ENCODE measurements at places on chromosomes 1 and 21.

DNA sequence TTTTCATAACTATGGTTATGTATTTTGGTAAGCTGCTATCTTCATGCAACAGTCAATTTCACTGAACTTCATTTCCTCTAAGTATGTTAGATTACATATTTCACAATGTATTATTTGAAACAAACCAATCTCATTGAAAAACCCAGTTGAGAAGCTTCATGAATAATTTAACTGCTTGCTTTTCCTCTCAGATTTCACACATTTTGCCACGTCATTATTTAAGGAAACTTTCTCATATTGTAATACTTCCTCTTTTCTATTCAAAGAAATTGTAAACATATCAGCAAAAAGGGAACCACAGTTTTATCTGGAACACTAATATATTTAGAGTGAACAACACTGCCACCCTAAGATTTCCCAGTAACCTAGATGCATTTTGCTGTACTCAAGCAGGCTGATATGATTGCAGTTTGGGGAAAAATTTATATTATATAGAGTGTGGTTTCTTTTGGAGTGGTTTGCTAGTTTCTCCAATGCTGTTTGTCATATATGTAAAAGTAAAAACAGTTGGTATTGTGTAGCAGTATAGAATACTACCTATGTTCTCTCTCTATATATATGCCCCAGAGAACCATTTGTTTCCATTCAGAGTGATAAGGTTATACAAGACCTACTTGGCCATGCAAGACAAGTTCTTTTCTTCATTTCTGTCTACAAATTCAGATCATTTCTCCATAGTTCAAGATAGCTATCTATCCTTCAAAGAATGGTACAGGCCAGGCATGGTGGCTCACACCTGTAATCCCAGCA lies 28.4 kb upstream of the AHCTF1 start:
- DNase-seq: no peak

DNA sequence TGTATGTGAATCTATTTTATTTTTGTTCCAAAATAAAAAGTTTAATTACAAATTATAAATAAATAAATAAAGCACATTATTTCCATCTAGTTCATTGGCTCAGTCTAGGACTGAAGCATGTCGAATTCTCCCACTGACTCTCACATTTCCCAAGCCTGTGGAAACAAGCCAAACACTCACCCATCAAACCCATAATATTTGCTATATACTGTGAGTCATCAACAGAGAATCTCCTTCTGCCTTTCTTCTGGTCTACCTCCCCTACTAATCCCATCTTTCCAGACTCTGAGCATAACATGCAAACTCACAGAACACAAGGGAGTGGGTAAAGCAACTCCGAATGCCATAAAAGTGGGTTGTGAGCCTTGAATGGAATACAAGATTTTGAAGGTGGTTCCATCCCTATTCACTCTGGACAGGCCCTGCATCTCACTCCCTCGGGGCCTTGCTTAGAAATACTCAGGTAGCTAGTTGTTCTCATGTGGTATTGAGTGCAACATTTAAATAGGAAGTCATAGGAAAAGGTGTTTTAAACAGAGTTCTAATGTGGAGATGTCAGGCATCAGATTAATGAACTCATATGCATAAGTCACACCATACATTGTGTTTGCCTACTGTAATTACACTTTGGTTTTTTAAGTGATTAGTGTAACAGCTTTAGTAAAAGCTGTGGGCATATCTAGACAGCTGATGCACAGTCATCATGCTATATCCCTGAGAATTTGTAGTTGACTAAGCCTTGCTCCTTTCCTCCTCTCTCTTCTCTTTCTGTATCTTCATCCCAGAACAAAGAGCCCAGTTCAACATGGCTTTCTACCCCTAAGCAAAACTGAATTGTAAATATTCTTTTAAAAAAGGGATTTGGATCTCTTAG lies 47.0 kb downstream of the F5 start:
- no peak for DNase-seq

GRCh38 chr1:220877377-220878095 lies 1.7 kb upstream of the HLX start:
- no peak for DNase-seq

GRCh38 chr1:86913399-86913895 lies 479 bp downstream of the SELENOF start:
- no peak for DNase-seq

DNA sequence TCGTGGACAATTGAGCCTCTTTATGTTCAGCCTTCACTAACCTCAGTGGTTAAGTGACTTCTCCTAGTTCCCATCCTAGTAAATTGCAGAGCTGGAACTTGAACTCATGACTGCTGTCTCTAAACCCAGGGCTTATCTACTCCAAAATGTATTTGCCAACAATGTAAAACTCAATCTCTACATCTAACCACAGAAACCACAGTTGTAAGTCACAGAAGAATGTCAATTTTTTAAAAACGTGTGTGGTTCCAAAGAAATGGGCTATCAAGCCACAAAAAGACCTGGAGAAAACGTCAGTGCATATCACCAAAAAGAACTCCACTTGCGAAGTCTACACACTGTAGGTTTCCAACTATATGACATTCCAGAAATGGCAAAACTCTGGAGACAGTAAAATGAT lies 172.6 kb upstream of the HMCN1 start:
- DNase-seq: no peak

- DNase-seq: no peak
Measured at GRCh38 chr21:43934716-43935705, 70.0 kb downstream of the AGPAT3 start.

DNA sequence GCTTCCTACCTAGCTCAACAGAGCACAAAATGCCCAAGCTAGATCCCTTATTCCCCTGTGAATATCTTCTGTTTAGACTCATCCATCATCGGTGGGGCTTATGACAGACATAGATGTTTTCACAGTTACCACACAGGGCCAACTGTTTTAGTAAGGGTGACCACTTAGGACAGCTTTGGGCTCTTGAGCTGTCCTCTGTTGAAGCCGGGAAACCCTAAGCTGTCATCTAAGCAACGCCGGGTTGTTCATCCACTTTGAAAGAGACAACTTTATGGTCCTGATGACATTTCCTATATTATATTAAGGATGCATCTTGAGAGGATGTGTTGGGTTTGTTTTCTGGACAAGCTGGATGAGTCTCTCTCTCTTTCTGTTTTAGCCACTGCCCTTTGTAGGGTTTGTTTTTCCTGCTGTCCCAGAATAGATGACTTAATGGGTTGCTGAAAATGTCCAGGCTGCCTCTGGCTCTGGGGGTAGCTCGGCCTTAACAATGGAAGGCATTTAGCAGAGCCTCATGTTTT lies 110.5 kb upstream of the UBE2U start:
- no peak for DNase-seq

GRCh38 chr1:55216096-55216495 lies 932 bp upstream of the USP24 start:
- no peak for DNase-seq

DNA sequence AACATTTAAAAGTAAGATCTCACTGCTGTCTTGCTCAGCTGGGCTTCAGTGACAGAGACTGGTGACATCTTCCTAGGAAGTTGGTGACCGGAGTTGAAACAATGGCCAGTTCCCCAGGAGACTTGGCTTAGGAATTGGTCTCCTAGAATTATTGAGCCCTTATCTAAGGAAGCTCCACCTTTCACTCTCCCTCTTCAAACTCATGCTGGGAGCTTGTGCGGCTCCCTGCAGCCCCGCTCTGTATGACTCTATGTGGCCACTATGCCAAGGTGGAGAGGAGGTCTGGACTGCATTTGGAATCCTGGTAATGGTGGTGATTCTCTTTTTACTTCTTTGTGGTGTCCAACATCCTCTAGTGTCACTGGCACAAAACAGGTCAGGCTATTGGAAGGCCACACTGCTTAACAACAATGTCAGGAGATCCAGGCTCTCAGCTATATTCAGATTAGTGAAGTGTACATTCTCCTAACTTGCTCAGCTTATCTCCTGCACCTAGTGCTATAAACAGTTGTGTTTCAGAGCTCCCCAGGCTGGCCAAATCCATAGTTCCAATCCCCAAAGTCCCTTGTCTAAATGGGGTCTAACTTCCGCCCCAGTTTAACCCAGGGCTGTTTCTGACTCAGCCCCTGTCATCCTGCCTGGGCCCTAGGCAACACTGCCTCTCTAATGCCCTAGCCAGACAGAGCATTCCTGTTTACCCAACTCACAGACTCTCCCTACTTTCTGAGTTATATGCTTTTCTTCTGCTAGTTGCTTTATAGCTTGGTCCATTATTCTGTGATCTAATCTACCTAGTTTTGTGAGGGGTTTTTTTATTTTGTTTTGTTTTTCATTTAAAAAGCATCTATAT lies 18.3 kb downstream of the ATP2B4 start:
- no peak for DNase-seq

GRCh38 chr1:217718873-217719272 lies 87.7 kb downstream of the SPATA17 start:
- no peak for DNase-seq

DNA sequence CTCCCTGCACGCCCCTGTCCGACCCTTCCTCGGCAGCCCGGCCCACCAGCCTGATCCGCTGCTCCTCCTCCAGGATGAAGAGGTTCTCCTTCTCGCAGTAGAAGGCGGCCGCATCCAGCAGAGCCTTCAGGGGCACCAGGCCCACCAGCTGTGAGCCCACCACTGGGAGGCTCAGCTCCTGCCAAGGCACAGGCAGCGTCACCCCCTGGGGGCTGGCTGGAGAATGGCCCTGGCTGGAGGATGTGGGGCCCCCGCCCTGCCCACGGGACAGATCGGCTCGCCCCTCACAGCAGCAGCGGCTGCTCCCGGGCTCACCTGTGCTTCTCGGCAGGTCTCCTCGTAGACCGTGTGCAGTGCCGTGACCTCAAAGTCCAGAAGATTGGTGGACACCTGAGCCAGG lies 5.3 kb downstream of the FTCD start:
- no peak for DNase-seq

GRCh38 chr1:68173283-68173935 lies 58.9 kb downstream of the WLS start:
- DNase-seq: no peak

- DNase-seq: peak; percentile 56
Measured at GRCh38 chr1:201539561-201540431, 869 bp downstream of the NAV1 start.

DNA sequence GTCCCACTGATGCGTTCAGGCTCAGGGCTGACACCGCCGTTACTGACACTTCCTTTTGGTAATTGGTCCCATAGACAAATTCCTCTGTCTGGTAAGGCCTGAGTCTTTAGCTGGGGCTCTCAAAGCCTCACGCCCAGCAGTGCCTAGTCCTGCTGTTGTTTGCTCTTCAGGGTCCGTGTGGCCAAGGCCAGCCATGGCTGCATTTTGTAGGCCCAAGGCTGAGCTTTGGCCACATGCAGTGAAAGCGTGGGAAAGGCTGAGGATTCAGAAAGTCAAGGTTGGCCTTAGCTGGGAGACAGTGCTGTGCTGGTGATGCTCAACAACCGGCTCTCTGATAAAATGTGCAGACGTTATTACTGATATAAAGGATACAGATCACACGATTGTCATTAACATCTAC lies 63.5 kb upstream of the C1orf174 start:
- DNase-seq: no peak

- peak; percentile 7 for DNase-seq
Measured at GRCh38 chr1:112358798-112359408, 37.1 kb upstream of the CTTNBP2NL start.

DNA sequence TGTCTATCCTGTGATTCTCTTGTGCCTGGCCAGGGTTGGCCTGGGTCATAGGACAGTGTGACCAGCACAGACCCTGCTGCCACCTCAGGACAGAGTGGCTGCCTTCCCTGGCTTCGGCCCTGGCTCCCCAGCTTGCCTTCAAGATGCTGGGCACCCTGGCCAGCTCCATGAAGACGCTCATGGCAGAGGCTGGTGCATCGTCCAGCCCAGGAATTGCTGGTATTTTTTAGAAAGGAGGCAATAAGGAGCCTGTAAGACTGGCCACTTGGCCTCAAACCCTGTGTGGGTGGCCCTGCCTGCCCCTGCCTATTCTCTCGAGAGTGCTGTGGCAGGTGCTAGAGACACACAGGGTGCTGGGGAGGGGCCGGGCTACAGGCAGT lies 70.4 kb upstream of the ACTRT2 start:
- DNase-seq: no peak

- no peak for DNase-seq
Measured at GRCh38 chr1:67524143-67525052, 94.2 kb upstream of the SERBP1 start.

GRCh38 chr1:37410105-37410504 lies 64.3 kb upstream of the ZC3H12A start:
- DNase-seq: peak; percentile 16

- DNase-seq: no peak
Measured at GRCh38 chr1:201655243-201655642, 116.3 kb downstream of the NAV1 start.

GRCh38 chr1:97123717-97124431 lies 402.3 kb downstream of the PTBP2 start:
- DNase-seq: no peak

- no peak for DNase-seq
Measured at GRCh38 chr1:212713465-212714136, 14.0 kb upstream of the BATF3 start.

- no peak for DNase-seq
Measured at GRCh38 chr1:29557701-29558600, 321.6 kb downstream of the PTPRU start.

- no peak for DNase-seq
Measured at GRCh38 chr1:3049164-3049563, 19.8 kb upstream of the PRDM16 start.

- no peak for DNase-seq
Measured at GRCh38 chr1:17515902-17516301, 23.6 kb upstream of the ARHGEF10L start.

- peak; percentile 31 for DNase-seq
Measured at GRCh38 chr1:172054172-172054571, 212.9 kb downstream of the DNM3 start.

GRCh38 chr1:15923241-15923640 lies 52.7 kb downstream of the ZBTB17 start:
- DNase-seq: no peak

DNA sequence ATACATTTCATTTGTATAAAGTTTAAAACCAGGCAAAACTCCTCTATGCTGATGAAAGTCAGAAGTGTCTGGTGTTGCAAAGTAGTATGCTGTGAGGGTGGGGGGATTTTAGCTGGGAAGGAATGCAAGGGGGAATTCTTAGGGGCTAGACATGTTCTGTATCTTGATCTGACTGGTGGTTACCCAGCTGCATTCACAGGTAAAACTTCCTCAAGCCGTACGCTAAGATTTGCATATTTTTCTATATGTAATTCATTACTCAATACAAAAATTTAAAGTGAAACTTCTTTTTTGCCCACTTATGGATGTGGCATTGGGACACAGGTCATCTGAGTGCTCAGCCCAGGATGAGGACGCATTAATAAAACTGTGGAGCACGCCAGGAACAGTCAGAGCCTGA lies 323.3 kb downstream of the PAPPA2 start:
- DNase-seq: no peak

All from NCI-H2171 (cell line).